ENCODE measurements at places on chromosomes 6 and 20. TPM values are rescaled to one million over a fixed set of nuclear protein-coding genes. Genes with fewer than 3 reads are reported as not detected.

DNA sequence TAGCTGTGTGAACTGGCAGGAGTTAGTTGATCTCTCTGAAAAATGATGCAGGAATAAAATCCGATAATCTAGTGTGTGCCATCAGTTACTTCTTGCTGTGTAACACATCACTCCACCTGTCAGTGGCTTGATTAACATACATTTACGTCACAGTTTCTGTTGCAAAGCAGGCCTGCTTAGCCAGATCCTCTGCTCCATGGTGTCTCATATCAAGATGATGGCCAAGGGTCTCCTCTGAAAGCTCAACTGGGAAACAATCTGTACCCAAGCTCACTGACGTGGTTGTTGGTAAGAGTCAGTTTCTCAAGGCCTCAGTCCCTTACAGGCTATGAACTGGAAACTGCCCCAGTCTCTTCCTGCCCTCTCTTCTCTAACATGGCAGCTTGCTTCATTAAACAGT lies 51.8 kb downstream of the FOXA2 start:
- no peak for DNase-seq

DNA sequence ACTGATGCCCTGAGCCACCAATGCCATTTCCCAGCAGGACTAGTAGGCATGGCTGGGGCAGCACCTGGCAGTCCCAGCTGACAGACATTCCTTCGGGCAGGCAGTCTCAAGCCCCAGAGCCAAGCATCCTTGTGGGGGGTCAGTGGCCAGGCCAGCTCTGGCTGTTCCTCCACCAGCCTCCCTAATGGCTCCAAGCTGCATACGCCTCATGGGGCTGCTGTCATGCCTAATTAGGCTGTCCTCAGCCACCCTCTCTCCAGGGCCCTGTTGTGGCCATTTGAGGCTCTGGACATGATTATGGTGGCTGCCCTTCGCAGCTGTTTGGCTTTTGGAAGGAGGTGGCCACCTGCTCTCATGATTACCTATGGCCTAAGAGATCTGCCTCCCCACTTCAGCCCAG lies 79.4 kb downstream of the DLGAP4 start:
- no peak for DNase-seq

DNA sequence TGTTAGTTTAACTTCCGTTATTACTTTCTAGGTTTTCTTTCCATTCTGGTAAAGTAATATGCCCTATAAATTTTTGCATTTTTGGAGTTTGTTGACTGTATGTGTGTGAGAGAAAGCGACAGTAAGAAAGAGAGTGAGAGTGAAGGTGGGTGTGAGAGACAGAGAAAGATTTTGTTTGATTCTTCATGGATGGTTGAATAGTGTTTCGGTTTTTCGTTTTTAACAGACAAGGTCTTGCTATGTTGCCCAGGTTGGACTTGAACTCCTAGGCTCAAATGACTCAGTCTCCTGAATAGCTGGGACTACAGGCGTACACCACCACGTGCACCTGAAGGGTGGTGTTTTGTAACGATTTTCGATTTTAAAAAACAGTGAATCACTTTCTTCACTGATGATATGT lies 329.1 kb upstream of the RUNX2 start:
- no peak for DNase-seq

DNA sequence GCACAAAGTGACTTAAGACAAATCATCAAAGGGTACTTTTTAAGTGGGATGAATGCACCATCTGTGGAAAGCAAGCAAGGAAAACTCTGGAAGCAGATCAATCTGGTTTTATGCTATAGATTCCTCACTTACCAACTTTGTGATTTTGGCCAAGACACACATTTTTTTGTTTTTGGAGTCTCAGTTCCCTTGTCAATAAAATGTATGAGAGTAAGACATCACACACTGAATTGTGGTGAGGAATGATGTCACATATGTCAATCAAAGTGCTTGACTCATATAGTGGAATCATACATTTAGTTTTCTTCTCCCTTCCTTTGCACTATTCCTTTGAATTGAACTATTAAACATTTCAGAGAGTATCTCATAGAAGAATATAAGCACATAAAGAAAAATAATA lies 620.5 kb upstream of the CITED2 start:
- no peak for DNase-seq

GRCh38 chr6:146968041-146968760 lies 236.0 kb upstream of the STXBP5 start:
- peak; percentile 81 for DNase-seq

DNA sequence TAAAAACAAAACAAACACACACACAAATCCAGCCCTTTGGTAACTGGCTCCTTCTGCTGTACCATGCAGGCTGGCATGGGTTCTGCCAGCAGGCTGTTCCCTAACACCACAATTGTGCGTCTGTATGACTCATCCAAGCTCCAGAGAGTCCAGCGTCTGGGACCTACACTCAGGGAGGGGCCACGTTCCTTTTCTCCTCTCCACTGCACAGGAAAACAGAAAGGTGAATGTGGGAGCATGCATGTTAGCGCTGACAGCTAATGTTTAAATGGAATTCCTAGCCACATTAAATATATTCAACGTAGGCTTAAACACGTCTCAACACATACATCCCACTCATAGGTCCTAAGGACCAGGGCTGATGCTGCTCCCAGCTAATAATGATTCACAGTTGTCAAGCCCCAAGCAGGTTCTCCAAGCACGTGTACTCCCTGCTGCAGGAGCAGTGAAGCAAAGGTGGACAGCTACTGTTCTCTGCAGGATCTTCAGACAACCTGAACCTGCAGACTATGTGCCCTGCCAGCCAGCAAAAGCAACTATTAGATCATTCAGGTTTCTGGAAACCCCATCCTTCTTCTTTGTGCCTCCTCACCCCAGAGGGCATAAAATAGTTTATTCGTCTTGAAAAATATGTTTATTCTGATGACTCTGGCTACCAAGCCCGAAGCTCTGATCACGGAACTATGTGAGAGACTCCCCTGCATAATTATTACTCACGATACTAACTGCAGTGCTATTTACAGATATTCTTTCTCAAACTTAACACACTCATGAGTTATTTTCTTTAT lies 20.9 kb downstream of the MAP1LC3A start:
- DNase-seq = no peak

DNA sequence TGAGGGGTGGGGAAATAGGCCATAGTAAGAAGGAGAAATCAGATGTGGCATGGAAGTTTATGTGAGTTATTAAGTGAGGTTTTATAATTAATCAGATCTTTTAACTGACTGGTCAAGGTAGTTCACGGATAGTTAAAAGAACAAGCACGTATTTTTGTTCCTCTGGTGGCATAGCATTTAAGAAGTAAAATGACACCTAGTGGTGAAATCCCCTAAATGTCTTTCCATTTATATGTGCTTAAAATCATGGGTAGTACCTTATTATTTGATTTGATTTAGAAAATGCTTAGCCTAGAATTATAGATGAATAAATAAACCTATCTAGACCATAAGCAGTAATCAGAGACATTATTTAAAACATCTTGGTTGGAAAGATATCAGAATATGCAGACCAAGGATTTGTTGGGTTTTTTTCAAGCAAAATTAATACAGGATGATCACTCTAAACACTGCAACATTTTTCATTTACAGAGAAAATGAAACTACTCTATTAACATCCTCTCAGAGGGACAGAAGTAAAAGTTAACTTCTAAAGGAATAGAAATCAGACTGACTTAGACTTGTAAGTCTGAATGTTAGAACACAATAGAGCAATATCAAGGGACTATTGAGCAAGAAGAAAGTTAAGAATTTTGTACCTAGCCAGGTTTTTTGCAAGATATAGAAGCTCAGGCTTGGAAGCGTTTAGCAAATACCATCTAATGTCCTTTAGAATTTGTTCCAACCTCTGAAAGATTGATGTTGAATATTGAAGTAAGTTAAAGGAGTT lies 81.1 kb downstream of the STXBP5 start:
- peak; percentile 24 for DNase-seq

GRCh38 chr6:12865671-12866181 lies 149.2 kb downstream of the PHACTR1 start:
- no peak for DNase-seq

DNA sequence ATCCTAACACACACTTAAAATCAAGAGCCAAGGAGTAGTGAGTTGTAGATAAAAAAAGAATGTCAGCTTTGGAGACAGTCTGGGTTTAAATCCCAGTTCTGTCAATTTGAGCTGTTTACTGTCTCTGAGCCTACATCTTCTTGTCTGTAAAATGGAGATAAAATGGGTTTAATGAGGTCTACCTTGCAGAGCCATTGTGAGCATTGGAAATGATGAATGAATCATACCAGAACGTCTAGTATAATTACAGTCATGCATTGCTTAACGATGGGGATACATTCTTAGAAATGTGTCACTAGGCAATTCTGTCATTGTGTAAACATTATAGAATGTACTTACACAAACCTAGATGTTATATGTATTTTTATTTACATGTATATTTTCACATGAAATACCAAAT lies 17.6 kb upstream of the SGK2 start:
- DNase-seq = no peak

GRCh38 chr20:62601714-62602113 lies 40.6 kb upstream of the SLCO4A1 start:
- DNase-seq = no peak

GRCh38 chr20:33082546-33082945 lies 3.1 kb downstream of the BPIFB4 start:
- no peak for DNase-seq

DNA sequence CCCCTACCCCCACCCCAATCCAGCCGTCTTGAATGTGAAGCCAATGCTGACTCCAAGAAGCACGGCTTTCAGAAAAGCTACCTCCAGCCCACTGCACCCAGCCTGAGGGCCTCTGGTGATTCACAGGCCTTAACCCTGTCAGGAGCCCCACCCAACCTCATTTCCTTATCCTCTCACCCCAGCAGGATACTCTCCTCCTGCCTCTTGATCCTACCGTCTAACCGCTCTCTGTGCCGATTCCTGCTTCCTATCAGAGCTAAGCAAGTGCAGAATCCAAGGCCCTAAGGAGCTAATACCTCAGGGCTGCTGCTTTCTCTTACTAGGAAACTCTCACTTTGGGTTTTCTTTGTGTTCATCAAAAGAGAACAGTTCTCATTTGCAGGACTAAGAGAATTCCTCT lies 47.2 kb downstream of the TRERF1 start:
- DNase-seq = no peak

- no peak for DNase-seq
Observed at GRCh38 chr6:106084989-106085691, 996 bp upstream of the PRDM1 start.

DNA sequence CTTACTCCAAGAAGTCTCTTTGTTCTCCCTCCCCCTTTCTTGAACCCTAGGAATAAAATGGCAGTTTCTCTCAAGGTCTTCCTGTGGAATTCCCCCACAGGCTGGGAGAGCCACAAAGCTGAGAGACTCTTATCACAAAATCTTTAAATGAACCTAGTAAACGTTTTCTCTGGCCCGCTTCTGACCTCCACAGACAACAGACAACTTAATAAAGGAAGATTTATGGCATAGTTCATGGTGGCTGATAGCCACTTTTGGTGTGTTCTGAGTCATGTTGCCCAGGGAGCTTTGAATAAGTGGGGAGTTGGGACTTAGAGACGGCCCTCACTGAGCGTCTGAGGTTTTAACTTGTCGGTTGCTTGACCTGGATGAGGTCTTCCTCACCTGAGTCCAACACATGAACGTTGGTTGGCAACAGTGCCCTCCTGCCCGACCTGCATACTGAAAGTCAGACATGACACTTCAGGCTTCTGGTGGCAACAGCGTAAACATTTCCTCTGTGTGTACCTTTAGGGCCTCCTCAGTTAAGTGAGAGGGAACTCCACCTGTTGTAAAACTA lies 124.1 kb downstream of the FOXO3 start:
- no peak for DNase-seq

TUBB gene
- 700 TPM for total RNA-seq

PAQR8 gene
- 60.1 TPM for total RNA-seq

HLA-B gene
- 134 TPM for total RNA-seq

CRIP3 gene
- 5.7 TPM for total RNA-seq

MUC22 gene
- total RNA-seq = not detected

UBD gene
- 0.94 TPM for total RNA-seq

EPPIN gene
- 0.10 TPM for total RNA-seq

ELOVL2 gene
- 21.5 TPM for total RNA-seq

PLN gene
- total RNA-seq = 6.0 TPM

MICA gene
- 23.6 TPM for total RNA-seq

Measured in spinal cord (tissue), 10 donors.